ENCODE measurements at places on chromosomes 6 and 20.

DNA sequence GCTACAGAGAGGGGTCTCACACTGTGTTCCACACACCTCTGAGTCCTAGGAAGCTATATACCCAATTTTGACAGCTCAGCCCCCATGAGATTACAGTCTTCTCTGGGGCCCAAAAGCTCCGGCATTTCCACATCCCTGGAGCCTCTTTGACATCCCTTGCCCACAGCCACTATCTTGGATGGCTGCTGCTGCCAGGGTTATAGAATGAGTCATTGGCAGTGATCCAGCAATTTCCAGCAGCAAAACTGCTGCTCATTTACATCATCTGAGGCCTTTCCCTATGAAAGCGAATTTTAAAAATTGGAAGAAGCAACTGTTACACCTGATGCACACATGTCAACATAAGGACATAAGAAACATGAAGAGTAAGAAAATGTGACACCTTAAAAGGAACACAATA, 590.7 kb downstream of the MEI4 start:
- DNase-seq, result no peak

- no peak for DNase-seq
These were observed 721.1 kb downstream of the TENT5A start for GRCh38 chr6:81031416-81031815.

DNA sequence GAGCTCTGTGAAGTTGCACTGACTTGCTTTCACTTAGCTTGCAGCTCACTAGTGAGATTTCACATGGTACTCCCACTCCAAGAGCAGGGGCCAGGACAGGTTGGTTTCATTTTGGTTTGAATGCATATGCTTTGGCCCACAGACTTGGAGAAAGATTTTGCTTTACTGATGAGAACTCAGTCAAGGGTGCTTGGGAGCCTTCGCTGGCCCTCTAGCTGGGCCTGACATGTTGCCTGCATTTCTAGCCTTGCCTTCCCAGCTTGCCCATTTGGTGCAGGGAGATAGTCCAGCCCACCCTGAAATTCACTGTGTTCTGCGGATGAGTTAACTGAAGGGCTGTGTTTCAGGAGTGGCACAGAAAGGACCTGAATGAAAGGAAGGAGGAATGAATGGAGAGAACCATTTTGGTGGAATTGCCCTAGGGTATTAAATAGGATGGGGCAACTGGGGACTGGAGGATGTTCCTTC, 1.9 kb downstream of the SGK1 start:
- DNase-seq, result no peak

GRCh38 chr20:53941680-53942471, 128.5 kb downstream of the BCAS1 start:
- no peak for DNase-seq

GRCh38 chr6:165575158-165575549, 87.9 kb downstream of the PDE10A start:
- no peak for DNase-seq

- DNase-seq, result no peak
These were observed 30.3 kb downstream of the RREB1 start for GRCh38 chr6:7138046-7138531.

DNA sequence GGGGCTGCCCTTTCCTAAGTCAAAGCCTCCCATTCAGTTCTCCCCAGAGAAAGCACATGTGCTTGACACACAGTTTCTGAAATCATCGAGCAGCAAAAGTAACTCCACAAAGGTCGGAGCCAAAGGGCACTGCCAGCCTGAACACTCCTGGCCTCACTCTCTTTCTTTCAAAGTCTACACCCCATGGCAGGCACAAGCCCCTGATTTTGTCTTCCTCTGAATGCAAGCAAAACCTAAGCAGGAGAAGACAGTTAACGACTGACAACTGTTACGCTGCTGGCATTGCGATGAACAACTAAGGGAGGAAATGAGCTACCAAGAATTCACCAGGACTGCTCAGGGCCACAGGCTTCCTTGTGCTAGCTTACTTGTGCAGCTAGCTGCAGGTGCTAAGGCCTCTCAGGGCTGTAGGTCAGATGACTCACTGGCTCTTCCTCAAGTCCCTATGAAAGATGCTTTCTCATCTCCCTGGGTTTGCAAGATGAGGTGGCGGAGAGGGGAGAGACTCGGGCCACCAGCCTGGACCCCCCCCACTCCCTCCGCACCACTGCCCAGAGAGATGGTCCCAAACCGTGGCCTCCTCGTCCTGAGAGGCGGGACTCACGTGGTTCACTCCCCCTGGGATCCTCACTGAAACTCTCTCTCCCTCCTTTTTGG, 208.2 kb downstream of the DLL1 start:
- no peak for DNase-seq

- no peak for DNase-seq
These were observed 31.9 kb downstream of the NUDT3 start for GRCh38 chr6:34360556-34360955.

GRCh38 chr6:106648651-106649308, 19.4 kb downstream of the QRSL1 start:
- DNase-seq, result no peak

GRCh38 chr6:56101141-56101553, 146.2 kb downstream of the COL21A1 start:
- no peak for DNase-seq

GRCh38 chr6:154450498-154450897, 60.0 kb downstream of the CNKSR3 start:
- DNase-seq, result no peak

- no peak for DNase-seq
These were observed 274.3 kb upstream of the FOXQ1 start for GRCh38 chr6:1037430-1038202.

GRCh38 chr6:82867946-82868345, 197.7 kb downstream of the UBE3D start:
- no peak for DNase-seq

- no peak for DNase-seq
These were observed 203.5 kb upstream of the JAG1 start for GRCh38 chr20:10877342-10877741.

DNA sequence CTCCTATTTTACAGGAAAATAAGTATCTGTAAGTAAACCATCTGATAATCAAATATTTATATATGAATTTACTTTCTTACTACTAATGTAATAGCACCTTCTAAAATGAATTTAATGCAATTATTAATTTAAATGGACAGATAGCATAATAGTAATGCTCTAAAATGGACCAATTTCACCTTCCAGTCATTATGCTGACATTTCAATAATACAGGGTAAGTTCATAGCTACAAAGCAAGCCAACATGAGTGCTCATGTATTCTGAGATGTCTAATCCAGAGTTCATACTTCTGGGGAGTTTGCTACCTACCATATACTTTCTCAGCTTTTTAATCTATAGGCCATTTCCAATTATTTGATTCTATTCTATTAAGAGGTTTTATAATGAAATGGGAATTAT, 11.6 kb downstream of the ENPP5 start:
- DNase-seq, result no peak

- no peak for DNase-seq
These were observed 91.2 kb downstream of the JPH2 start for GRCh38 chr20:44095831-44096230.

GRCh38 chr6:1297746-1298145, 14.2 kb upstream of the FOXQ1 start:
- no peak for DNase-seq

- no peak for DNase-seq
These were observed 195.5 kb upstream of the FBXL4 start for GRCh38 chr6:99143108-99143861.

DNA sequence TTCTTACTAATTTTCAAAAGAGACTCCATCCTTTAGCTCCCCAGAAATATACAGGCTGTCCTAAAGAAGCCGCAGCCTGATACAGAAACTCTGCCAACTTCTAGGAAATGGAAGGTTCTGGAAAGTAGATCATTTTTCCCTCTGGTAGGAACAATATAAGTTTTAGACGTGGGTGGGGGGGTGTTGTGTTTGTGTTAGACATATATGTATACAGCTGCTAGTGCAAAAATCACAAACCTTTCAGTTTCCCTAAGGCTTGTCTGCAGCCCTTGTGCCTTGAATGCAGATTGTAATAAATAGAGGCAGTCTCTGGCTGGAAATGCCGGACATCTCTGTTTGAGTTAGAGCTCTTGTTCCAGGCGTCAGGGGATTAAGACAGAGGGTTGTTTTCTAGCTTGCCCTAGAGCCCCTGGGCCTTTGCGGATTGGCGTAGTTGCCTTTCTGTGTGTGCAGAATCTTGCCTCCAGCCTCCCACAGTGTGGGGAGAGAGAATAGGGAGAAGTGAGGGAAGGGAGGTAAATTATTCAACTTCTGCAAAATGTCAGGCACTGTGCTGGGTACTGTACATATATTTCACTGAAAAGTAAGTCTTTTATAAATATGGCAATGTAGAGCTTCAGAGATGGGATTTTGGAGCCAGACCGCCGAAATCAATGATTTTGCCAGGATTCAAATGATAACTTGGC, 269.7 kb downstream of the PRL start:
- DNase-seq, result no peak

DNA sequence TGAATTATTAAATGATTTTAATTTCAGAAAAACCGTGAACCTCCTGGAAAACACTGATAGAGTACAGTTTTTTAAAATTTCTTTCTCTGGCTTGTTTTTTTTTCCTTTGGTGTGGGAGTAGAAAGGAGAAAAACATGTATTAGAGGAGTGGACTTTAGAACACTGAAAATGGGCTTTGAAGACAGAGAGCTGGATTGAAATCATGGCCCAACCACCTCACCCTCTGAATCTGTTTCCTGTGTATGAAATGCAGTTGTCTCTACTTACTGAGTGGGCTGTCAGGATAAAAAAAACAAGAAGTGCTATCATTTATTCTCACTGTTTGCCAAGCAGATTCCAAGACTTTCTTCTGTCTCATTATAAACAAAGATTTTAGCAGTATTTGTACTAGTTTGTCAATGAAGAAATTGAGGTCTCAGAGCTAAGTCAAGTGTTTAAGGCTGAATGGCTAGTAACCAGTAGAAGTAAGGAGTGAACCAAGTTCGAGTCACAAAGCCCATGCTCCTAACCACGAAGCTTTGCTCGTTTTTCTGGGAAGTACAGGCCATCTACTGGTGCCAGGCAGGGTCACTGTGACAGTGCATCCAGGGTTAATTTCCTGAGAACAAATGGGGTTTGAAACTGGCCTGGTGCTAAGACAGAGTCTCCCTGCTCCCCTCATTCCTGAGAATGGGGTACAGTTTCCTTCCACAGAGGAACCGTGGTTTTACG, 256.4 kb downstream of the TMEM242 start:
- DNase-seq, result no peak

DNA sequence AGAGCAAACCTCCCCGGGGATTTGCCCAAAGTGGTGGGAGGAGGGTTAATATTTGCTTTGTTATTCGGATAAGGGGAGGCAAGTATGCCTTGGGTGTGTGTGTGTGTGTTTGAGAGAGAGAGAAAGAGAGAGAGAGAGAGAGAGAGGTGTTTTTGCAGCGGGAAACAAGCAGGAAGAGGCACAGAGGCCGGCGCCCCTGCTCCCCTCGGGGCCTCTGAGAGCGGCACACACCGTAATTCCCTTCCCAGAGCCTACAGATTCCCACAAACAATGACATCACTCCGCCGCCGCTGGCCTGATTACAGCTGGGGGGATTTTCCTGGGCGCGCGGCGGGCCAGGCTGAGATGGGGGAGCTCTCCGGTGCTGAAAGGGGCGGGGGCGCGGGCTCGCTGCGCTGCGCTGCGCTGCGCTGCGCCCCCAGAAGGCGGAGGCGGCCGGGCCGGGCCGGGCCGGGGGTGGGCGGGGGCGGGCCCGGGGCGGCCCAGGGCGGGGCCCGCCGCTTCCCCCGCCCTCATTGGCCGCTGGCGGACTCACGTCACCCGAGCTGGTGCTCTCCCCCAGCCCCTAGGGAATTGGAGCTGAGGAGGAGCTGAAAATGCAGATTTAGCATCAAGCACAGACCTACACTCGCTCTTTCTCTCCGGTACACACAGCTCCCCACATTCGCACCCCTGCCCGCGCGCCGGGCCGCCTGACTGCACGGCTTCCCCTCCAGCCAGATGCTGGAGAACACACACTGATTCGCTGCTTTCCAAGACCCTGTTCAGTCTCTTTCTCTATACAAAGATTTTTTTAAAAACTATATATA, at the start of gene PCSK2:
PCSK2 (plus strand) TSS at position 631 of the 809 bp plus-strand sequence. CDS start 266 bp downstream, outside the sequence.
- DNase-seq, result no peak

GRCh38 chr20:59771506-59772372, 161.7 kb downstream of the SYCP2 start:
- DNase-seq, result no peak

- no peak for DNase-seq
These were observed 29.1 kb downstream of the TXLNB start for GRCh38 chr6:139262519-139263300.

- DNase-seq, result no peak
These were observed 3.9 kb upstream of the NKX2-2 start for GRCh38 chr20:21517566-21518277.

DNA sequence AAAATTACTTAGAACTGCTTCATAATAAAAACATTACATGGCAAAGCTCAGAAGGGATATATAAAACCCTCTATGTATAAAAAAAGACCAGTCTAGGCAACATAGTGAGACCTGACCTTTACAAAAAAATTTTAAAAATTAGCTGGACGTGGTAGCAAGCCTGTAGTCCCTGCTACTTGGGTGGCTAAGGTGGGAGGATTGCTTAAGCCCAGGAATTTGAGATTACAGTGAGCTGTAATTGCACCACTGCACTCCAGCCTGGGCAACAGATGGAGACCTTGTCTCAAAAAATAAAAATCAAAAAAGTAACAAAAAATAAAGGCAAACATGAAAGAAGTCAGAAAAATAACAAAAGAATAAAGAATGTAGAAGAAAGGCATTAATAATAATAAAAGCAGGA, 21.5 kb upstream of the TPD52L1 start:
- no peak for DNase-seq

- DNase-seq, result no peak
These were observed 65.9 kb downstream of the DLL1 start for GRCh38 chr6:170224694-170225660.

- no peak for DNase-seq
These were observed 108.2 kb downstream of the SOBP start for GRCh38 chr6:107598091-107598490.

GRCh38 chr20:34150306-34151000, 38.4 kb upstream of the EIF2S2 start:
- DNase-seq, result no peak

DNA sequence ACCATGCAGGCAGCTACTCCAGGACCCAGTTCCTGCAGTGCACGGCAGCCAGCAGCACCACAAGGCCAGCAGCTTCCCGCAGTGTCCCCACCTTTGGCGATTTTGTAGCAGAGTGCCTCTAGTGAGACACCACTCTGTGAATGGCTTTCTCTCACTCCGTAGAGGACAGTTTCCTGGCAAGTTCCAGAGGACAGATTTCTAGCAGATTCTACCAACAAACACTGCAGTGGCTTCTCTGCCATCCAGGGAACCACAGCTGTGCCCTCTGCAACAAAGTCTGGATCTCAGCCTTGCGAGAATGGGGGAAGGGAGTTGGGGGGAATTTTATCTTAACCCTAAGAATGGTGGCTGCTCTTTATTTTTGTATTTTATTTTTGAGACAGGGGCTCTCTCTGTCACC, 28.7 kb downstream of the SNHG17 start:
- DNase-seq, result no peak

DNA sequence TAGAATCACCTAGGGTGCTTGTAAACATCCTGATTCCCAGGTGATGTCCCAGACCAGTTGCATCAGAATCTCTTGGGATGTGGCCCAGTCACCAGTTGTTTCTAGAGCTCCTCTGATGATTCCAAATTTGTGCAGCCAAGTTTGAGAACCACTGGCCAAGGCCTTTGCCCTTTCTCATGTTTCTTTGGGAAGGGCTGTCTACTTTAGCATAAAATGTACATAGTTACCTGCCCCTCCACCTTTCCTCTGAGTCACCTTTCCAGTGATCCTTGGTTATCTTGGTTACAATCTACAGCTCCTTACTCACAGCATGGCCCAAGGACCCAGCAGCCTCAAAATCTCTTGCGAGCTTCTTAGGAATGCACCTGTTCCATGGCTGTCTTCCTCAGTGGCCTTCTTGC, 266.4 kb upstream of the PRND start:
- DNase-seq, result no peak
